ENCODE measurements at places on chromosomes 1 and 21.

GRCh38 chr1:203299169-203299568 lies 6.2 kb upstream of the BTG2 start:
- no peak for DNase-seq

DNA sequence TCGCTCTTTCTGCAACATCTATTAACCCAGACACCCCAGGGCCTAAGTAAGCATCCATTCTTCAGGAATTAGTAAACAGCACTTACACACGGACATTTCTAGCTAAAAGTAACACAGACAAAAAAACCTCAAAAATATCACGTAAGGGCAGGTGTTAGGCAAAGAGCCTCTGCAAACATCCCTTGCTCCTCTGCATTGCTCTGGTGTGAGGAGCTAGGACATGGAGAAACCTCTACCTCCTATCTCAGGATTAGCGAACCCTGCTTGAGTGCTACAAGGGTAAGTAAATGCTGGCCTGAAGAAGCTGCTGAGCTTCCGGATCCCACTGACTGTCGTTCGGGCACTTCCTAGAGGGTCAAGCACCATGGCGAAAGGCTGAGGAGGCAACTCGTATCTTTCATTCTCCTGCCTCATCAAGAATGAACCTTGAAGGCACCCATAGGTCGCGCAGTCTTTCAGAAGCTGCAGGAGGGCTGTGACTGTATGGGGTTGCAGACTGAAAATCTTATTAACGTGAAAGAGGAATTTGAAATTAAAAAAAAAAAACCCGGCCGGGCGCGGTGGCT lies 2.1 kb downstream of the PTGER3 start:
- no peak for DNase-seq

DNA sequence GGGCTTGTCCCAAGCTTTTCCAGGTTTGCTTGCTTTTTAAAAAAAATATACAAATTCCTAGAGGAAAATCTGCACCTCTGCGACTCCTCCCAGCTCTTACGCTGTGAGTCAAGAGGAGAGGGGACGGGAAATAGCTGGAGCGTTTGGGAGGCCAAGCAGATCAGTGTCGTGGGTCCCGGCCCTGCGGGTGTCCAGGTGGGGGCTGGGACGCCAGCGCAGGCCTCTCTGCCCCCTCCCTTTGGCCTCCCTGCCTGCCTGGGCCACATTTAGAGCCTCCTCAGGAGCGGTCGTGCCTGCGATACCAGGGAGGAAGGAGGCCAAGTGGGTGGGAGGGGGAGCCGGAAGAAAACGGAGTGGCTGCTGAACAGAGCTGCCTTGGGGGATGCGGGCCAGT lies 9.0 kb downstream of the WNT4 start:
- DNase-seq, result no peak

GRCh38 chr21:38760017-38760761 lies 45.5 kb upstream of the ETS2 start:
- no peak for DNase-seq

GRCh38 chr1:154405747-154406571 lies 816 bp downstream of the IL6R start:
- DNase-seq, result no peak

DNA sequence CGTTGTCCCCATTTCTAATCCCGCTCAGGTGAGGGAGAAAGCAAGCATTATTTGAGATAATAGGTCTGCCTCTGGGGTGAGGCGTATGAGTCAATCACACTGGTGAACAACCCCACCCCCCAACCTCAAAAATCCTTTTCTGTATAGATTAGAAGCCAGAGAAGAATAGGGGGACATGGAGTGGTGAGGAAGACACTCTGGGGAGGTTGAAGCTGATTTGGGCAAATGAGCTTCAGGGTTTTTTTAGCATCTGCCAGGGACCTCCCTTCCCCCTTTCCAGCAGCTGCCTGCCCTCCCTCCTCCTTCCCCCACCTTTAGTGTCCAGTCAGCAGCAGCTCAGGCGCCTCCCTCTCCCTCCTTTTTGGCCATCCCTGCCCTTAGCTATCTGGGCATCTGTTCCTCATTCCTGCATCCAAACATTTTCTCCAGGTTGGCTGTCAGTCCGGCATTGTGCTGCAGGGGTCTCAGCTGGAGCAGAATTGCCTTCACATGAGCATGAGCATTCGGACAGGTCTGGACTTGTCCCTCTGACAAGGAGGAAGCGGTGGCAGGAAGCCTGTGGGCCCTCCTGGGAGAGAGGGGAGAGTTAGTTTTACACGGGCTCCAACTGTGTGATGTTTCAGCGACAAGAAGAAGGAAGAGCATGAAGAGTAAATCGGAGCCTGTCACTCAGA lies 30.8 kb upstream of the PTGFRN start:
- DNase-seq, result peak; percentile 24

DNA sequence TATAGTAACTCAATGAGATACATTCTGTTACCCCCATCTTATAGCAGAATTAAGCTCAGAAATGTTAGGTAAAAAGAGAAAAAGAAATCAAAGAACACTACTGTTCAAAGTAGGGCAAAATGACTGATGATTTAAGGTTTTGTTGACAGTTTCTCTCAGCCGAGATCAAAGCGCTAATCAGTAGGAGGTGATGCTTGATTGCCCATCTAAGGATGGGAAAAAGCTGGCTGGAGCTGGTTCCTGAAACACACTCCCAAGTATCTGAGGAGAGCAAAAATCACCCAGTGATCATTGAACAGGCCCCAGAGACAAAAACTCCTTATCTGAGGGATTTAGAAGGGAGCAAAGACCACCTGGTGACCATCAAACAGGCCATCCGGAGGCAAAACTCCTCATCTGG lies 64.5 kb upstream of the CSF1 start:
- no peak for DNase-seq

DNA sequence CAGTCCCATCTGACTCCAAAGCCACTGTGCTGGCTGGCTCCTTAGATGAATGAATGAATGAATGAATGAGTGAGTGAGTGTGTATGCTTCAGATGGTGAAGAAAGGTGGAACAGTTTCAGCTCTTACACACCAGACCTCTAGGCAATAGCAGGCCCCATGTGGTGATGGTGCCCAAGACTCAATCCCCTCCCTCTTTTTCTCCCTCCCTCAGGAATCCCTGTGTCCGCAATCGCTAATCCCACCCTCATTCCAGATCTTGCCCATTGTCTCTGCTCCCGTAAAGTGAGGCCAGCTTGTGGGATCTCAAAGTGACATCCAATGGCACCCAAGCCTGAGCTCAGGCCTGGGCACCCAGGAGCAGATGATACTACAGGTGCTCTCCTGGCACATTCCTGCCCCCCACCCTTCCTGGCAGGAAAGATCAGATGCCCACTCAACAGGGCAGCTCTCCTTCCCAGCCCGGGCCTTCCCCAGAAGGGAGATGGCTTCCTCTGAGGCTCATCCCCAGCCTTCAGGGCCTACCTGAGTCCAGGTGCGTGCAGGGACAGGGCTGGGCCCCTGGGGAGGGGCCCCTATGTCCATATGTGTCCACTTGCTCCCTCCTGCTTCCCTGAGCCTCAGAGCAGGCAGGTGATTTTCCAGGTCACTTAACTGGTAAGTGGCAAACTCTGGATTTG lies 106.4 kb downstream of the HMGB4 start:
- no peak for DNase-seq

DNA sequence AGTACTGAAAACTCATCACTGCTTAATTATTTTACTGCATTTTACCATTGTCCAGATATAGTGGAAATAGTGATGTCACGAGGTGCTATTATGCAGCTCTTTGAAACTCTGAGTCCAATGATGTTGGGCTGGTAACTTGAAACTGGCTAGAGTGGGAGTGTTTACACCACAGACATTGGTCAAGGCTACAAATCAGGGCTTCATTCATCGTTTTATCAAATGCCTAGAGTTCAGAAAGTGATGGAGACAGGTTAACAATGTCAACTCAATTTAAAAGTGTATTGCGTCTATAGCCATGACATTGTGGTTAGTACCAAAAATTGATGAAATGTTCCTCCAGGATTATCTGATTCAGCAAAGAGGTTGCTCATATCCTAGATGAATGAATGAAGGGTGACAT lies 12.7 kb downstream of the PADI1 start:
- no peak for DNase-seq

- DNase-seq, result no peak
Measured at GRCh38 chr1:53071915-53072314, 9.9 kb downstream of the PODN start.

GRCh38 chr21:45410151-45410864 lies 5.3 kb downstream of the COL18A1 start:
- no peak for DNase-seq

- no peak for DNase-seq
Measured at GRCh38 chr1:191913260-191913977, 244.8 kb upstream of the RGS18 start.

Measured in NCI-H2107 (cell line).